ENCODE measurements at places on chromosomes 4 and X. TPM values are rescaled to one million over a fixed set of nuclear protein-coding genes. Genes with fewer than 3 reads are reported as not detected.

Gene SRPX
- total RNA-seq, result 36.1 TPM

Gene MAGED4
- total RNA-seq, result 0.35 TPM

Gene XPNPEP2
- 0.73 TPM for total RNA-seq

Gene MAP7D2
- 0.40 TPM for total RNA-seq

DNA sequence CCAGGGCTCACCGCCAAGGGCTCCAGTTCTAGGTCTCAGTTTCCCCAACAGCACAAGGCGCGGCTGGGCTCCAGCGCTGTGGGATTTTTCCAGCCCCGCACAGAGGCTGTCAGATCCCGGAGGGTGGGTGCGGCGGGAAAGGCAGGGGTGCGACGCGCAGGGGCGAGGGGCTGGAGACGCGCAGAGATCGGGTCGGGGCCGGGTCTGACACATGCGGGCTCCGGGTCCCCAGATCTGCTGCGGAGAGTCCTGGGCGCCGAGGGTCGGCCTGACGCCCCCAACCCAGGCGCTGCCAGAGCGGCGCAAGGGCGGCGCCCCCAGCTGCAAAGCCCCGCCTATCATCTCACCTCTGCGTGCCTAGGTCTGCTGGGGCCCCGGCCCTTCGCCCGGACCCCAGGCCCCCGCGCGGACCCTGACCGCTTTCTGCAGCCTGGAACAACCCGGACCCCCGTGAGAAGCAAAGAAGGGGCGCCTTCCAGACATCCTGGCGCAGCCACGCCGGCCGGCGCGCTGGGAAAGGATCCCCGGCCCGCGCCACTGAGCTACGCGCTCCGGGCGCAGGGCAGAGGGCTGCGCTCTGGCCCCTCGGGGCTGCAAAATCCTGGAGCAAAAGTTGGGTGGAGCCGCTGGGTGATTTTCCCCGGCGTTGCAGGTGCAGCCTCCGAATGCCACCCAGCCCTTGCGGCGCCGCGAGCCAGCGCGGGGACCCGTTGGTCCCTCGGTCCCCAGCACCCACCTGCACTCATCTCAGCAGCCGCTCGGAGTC, 486 bp downstream of the ABLIM2 start:
- no peak for DNase-seq

DNA sequence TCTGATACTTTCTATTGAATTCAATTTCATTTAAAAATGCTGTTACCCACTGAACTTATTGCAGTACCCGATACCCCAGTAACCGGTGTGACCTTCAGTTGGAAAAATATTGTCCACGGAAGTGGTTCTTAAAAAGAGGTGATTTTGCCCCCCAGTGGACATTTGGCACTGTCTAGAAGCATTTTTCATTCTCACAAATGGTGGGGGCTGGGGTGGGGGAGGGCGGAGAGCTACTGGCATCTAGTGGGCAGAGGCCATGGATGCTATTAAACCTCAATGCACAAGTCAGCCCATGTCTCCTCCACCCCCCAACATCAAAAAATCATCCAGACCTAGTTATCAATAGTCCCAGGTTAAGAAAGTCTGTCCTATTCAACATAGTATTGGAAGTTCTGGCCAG, 19.6 kb upstream of the CHM start:
- DNase-seq, result no peak

DNA sequence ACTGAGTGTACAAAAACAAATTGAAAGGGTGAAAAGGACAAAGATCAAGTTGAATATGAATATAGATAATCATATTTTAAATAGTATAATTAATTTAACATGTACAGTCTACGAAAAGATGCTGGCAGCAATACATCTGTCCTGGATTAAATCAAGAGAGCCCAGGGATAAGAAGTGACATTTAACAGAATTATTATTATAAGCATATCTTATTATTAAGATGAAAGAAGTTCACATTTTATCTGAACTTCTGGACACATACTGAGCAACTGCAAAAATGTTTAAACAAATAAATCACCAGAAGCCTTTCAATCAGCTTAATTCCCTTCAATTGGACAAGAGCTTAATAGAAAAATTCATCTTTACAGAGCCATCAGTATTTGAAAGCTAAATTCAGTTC, 50.4 kb downstream of the SERTM2 start:
- DNase-seq, result no peak

GRCh38 chr4:91829531-91829930, 474.2 kb upstream of the GRID2 start:
- DNase-seq, result no peak

GRCh38 chr4:188960411-188961093, 821.3 kb downstream of the TRIML1 start:
- no peak for DNase-seq

- DNase-seq, result no peak
These were observed 159.6 kb upstream of the WDR1 start for GRCh38 chr4:10276152-10276551.

Data from Right ventricle myocardium superior (tissue), 1 donor.